ENCODE measurements at places on chromosomes 2 and 18.

DNA sequence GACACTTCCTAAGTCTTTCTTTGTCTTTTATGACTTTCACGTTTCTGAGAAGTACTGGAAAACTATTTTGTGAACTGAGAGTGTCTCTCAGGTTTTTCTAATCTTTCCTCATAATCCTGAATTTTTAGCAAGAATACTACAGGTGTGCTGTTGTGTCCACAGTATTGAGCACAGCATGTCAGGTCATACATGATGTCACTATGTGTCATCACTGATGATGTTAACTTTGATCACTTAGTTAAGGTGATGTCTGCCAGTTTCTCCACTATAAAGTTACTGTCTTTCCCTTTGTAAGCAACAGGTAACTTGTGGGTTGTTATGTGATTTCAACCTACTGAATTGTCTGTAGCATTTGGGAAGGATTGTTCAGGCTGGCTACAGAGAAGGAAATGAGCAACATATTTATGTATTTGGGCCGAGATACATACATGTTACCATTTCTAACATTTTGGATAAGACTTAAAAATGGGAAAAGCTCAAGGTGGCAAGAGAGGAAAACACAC, 11.1 kb downstream of the MATN3 start:
- no peaks in the 10 kb centered on the region for H3K27me3 ChIP-seq
- no peak for DNase-seq
- H3K36me3 ChIP-seq: no peaks in the 10 kb centered on the region

- H3K27ac ChIP-seq: no peak overlapping the region
- H3K27me3 ChIP-seq: peaks cover 99% of the 10 kb centered on the region
- no peak overlapping the region for H3K4me3 ChIP-seq
- peaks cover 39% of the 10 kb centered on the region for H3K4me1 ChIP-seq
- no peaks in the 10 kb centered on the region for H3K36me3 ChIP-seq
- DNase-seq: no peak
Measured at GRCh38 chr2:172091761-172092566, 6.7 kb downstream of the DLX1 start.

- H3K36me3 ChIP-seq: no peaks in the 10 kb centered on the region
- H3K4me1 ChIP-seq: no peaks in the 10 kb centered on the region
- DNase-seq: no peak
- no peak overlapping the region for H3K4me3 ChIP-seq
- no peak overlapping the region for H3K27ac ChIP-seq
Measured at GRCh38 chr2:179622635-179623300, 238.6 kb downstream of the ZNF385B start.

DNA sequence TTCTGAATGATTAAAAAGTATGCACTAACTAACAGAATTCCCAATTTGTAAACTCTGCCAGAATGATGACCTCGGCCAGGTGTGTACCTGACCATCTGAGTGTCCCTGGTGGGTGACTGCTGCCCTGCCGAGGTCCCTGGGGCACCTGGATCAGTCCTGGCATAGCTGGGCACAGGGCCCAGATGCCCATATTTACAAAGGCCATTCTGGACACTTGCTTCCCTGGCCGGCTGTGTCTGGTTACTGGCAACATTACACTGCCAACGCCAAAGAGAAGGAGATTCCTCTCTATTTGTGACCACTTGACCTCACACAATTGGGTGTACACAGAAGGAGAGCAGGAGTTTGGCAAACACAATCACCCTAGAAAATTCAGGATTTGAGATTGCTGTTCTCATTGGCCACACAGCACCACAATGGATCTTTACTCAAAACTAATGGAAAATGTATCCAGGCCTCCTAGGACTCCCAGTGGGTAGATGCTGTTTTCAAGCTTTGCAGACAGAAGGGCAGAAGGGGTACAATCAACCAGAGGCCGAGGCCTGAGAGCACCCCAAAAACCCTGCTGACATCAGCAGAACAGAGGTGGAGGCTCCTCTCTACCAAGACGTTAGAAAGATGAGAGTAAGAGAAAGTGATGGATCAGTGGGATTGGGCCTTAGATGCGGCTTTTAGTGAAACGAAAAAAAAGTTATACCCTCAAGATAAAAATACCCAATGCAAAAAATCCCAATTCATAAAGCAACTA, 58.3 kb upstream of the PXDN start:
- no peak overlapping the region for H3K4me3 ChIP-seq
- H3K27ac ChIP-seq: no peak overlapping the region
- H3K36me3 ChIP-seq: no peaks in the 10 kb centered on the region
- H3K4me1 ChIP-seq: no peaks in the 10 kb centered on the region
- no peak for DNase-seq

DNA sequence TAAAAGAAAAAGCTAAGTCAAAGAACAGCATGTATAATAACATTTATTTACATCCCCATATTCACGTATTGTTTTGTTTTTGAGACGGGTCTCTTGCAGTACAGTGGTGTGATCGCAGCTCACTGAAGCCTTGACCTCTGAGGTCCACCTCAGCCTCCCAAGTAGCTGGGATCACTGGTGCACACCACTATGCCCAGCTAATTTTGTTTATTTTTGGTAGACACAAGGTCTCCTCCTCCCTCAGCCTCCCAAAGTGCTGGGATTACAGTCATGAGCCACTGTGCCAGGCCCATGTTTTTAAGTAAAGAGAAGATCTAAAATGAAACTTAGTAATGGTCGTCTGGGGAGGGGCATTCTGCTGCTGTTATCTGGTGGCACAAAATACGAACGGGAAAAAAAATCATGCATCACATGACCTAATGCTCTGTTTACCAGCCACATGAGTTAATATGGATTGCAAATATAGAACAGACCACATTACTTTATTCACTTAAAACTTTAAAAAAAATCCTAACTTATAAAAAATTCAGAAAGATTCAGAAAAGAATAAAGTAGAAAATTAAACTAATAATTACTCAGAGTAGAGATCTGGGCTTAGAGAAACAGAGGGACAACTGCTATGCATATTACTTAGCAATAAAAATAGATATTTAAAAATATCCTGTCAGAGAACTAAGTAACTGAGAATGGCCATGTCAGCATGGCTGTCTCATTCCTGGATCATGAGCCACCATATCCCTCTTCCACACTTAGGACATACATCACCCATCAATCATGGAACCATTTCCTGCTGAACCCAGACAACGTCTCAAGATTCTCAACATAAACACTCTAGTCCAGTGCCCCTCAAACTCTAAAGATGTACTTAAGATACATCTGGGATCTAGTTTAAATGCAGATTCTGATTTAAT, 7.3 kb downstream of the MMADHC start:
- H3K36me3 ChIP-seq: peaks cover 46% of the 10 kb centered on the region
- H3K27me3 ChIP-seq: no peaks in the 10 kb centered on the region
- no peak for DNase-seq
- no peaks in the 10 kb centered on the region for H3K4me1 ChIP-seq

- no peaks in the 10 kb centered on the region for H3K36me3 ChIP-seq
- H3K27ac ChIP-seq: no peak overlapping the region
- peaks cover 13% of the 10 kb centered on the region for H3K4me1 ChIP-seq
- no peaks in the 10 kb centered on the region for H3K27me3 ChIP-seq
Measured at GRCh38 chr2:239908744-239909143, 116.4 kb downstream of the NDUFA10 start.

All from effector memory CD4-positive, alpha-beta T cell (primary cell).